Right renal pelvis (tissue), 4 donors: ENCODE measurements at places on chromosomes 5 and 9.

GRCh38 chr9:94139672-94140417 is 55.6 kb downstream of the PTPDC1 start:
- DNase-seq = peak; percentile 53

DNA sequence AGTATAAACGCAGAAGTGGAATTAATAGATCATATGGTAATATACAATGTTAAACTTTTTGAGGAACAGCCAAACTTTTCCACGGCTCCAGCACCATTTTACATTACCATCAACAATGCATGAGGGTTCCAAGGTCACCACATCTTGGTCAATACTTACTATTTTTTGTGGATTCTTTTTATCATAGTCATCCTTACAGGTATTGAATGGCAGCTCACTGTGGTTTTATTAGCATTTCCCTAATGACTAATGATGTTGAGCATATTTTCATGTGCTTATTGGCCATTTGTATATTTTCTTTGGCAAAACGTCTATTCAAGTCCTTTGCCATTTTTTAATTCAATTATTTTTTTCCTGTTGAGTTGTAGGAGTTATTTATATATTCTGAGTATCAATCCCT is 14.1 kb upstream of the RAPGEF6 start:
- DNase-seq = no peak

- no peak for DNase-seq
Observed at GRCh38 chr9:9752722-9753121, 860.1 kb downstream of the PTPRD start.

GRCh38 chr9:117374076-117374725 is 40.7 kb downstream of the ASTN2 start:
- no peak for DNase-seq

DNA sequence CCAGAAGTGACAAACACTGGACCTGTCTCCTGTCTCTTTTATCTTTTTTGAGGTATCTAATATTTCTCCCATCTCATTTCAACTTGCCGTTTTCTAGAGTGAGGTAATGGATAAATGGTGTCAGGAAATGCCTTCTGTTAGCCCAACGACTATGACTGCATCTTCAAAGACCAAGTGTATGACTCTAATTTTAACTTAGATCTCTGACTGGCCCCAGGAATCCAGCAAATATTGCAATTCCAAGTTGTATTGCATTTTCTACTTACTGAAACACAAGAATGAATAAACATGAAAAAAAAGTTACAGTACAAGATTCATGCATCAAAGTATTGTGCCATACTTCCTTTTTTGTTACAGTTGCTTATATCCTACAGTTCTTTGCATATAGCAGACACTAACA is 26.3 kb downstream of the SLC28A3 start:
- DNase-seq = no peak

DNA sequence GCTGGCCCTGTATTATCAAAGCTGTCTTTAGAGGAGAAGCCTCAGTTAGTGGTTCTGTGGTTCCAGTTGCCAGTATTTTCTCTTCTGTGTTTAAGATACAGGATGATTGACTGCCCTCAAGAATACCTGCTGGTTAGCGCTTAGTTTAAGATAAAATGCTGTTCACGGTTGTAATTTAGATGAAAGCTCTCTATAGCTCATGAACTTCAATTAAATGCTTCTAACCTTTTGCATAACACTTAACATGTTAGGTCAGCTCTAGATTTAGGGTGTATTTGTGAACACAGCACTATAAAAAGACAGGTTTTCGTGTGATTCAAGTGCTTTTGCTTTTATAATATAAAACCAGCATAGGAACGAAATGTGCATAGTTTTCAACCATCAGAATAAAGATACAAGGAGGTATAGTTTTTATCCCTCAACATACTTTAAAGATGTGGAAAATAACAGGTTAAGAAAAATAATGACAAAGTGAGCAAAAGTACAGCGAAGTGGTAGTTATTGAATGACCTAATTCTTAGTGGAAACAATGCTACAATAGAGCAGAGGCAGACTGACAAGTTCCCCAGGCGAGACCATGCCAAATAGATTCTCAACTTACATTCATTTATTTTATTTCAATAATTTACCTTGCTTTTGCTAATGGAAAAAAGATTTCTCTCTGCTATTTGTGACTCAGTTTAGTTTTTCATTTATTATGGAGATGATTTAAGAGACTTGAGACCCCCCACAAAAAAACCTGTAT is 602.6 kb upstream of the DMAC1 start:
- no peak for DNase-seq

GRCh38 chr5:143051244-143052058 is 281.3 kb downstream of the ARHGAP26 start:
- DNase-seq = no peak

DNA sequence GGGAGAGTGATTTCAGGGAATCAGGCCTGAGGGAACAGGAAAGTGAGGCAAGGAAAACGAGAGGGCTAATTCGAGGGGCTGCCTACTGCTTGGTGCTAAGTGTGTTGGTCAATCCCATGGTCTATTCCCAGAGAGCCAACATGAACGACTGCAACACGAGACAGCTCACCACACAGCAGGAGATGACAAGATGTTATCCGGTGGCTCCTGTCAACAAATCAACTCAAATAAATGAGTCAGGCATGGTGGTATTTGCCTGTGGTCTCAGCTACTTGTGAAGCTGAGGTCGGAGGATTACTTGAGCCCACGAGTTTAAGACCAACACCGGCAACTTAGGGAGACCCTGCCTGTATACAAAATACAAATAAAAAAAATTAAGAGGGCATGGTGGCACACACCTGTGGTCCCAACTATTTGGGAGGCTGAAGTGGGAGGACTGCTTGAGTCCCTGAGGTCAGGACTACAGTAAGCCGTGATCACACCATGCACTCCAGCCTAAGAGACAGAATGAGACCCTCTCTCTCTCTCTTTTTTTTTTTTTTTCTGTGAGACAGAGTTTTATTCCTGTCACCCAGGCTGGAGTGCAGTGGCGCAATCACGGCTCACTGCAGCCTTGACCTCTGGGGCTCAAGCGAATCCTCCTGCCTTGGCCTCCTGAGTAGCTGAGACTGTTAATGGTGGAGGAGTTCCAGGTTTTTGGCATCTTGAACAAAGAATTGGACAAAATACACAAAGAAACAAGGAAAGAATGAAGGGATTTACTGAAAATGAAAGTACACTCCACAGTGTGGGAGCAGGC is 9.0 kb upstream of the FAF2 start:
- DNase-seq = no peak
